Omental fat pad (tissue), 4 donors: ENCODE measurements at places on chromosomes 16 and 17.

- no peak for DNase-seq
Measured at GRCh38 chr17:15965528-15965927, 20.6 kb downstream of the ADORA2B start.

DNA sequence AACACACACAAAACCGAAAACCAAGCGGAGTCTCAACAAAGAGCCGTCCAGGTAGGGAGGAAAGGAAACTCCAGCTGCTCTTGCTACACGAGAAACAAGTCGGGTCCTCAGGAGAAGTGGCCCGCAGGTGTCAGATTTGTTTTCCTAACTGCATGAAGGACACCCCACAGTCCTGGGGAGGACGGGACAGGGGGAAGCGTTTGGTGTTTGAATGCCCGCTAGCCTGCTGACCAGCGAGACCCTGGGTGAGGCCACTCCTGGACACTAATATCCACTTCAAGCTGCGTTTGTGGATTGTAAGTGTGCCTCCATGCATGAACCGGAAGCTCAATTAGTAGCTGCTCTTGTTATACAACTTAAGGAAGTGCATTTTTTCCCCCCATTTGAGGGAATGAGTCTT, 299.5 kb downstream of the MAF start:
- DNase-seq: no peak

- DNase-seq: no peak
Measured at GRCh38 chr17:32215696-32216095, 49.9 kb upstream of the RHBDL3 start.

- DNase-seq: no peak
Measured at GRCh38 chr17:44132275-44132821, 8.9 kb upstream of the HDAC5 start.

DNA sequence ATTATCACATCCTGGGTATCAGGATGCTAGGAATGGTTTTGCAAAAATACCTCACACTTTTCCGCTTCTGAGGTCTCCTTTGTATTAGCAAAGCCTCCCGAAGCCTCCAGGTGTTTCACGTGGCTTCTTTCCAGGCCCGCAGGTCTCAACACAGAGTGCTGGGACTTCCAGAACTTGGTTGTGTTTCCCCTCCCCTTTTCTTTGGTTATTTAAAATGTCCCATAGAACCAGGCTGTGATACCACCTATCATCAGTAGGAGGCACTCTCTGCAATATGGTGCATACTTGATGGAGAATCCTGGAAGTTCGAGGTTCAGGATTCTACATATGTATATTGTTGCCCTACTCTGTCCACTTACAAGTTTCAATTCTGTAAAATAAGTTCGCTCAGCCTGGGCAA, 28.8 kb downstream of the ATP2C2 start:
- DNase-seq: no peak
